ENCODE measurements at places on chromosomes 7 and 10. TPM values are rescaled to one million over a fixed set of nuclear protein-coding genes. Genes with fewer than 3 reads are reported as not detected.

Gene MYH16
- total RNA-seq: not detected

Gene INA
- total RNA-seq: not detected

Gene WNT16
- total RNA-seq: not detected

Gene LIPJ
- total RNA-seq: 0.17 TPM

Gene ZNF32
- total RNA-seq: 6.5 TPM

Gene MYL10
- total RNA-seq: not detected

Gene PLXNA4
- 1.1 TPM for total RNA-seq

Gene ADRB1
- 0.05 TPM for total RNA-seq

Gene CNTNAP2
- 1.0 TPM for total RNA-seq

Gene SLC26A5
- 0.67 TPM for total RNA-seq

Gene PDZD7
- total RNA-seq: not detected

Gene SLC13A4
- total RNA-seq: 0.14 TPM

Gene SFTPA1
- not detected for total RNA-seq

Gene HOXA1
- 0.08 TPM for total RNA-seq

Gene GNGT1
- not detected for total RNA-seq

Gene PAX4
- total RNA-seq: not detected

Gene BLNK
- total RNA-seq: 3.3 TPM

Gene MBL2
- total RNA-seq: 36.2 TPM

Gene CLRN3
- total RNA-seq: 5.7 TPM
